ENCODE measurements at places on chromosomes 3 and 15.

- no peak for DNase-seq
These were observed 28.4 kb upstream of the PARL start for GRCh38 chr3:183912895-183913579.

DNA sequence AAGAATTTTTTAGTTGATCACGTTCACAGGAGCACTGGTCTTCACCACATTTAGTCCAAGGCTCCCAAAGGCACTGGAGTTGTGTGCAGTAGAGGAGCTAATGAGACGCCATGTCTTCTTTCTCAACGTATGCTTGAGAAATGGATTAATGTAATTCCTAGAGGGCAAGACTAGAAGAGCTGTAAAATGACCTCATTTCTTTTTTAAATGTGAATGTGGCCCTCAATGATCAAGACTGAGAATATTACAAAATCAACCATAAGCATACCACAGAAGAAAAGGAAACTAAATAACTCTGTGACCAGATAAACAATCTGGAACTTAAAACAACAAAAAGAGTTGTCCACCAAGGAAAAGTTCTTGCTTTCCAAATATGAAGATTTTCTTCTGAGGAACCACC, 112.1 kb upstream of the THBS1 start:
- no peak for DNase-seq

- DNase-seq: no peak
These were observed 101.2 kb downstream of the PLCH1 start for GRCh38 chr3:155643581-155644165.

- no peak for DNase-seq
These were observed 151.4 kb downstream of the IGF1R start for GRCh38 chr15:98799461-98800390.

- DNase-seq: no peak
These were observed 417.6 kb upstream of the CDIN1 start for GRCh38 chr15:36161771-36162212.

GRCh38 chr15:86616771-86617170, 537.1 kb downstream of the AGBL1 start:
- DNase-seq: no peak

- no peak for DNase-seq
These were observed 478.6 kb downstream of the FOXP1 start for GRCh38 chr3:71104976-71105375.

GRCh38 chr15:53307952-53308624, 451.4 kb downstream of the WDR72 start:
- DNase-seq: no peak

GRCh38 chr3:23084367-23084766, 118.8 kb upstream of the UBE2E2 start:
- no peak for DNase-seq

- DNase-seq: no peak
These were observed 139.0 kb downstream of the MCTP2 start for GRCh38 chr15:94370206-94370935.

GRCh38 chr3:5298453-5298852, 110.9 kb downstream of the EDEM1 start:
- no peak for DNase-seq

DNA sequence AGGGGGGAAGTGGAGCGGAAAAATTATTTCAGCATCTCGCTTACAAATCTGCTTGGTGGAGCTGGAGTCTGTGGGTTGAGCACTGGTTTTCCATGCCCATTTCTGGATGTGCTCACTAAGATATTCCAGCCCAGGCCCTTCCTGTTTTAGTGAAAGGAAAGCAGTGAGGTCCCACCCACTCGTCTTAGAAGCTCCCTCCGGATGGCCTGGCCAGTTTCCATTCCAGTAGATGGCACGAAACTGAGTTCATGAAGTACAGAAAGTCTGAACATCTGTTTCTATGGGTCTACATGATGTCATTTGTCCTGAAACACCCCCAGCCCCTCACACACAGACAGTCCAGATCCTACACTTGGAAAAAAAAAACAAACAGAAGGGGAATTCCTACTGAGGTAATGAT, 31.9 kb upstream of the THSD4 start:
- DNase-seq: no peak

DNA sequence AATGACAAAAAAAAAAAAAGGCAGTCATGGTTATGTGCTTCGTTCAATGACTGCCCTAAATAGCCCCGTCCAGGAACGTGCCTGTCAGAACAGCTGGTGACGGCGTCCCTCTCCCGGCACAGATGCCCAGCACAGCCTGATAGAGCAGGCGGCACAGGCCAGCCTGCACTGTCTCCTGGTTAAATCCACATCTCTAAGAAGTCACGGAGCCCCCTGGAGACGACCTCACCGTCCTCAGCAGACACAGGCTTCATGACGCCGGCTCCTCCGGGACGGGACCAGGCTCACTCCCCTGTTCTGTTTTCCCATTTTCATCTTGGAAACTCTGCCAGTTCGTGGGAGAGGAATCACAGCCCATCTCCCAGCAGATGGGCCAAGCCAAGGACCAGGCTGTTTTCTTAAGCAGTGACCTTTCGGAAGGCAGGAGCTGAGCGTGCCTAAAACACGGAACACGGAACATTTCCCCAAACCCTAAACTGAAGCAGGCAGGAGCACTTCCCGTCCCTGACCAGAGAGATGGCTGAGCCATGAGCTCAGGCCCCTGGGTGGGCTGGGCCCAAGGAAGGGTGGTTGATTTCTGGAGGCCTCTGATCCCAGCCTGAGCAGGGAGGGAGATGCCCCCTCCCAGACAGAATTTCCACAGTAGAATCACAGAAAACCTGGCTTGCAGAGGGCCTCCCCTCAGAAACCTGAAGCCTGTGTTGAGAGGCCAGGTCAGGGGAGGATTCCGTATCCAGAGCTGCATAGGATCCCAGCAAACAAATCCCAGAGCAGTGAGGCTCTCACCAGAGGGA, 35.9 kb downstream of the ADCY5 start:
- DNase-seq: no peak

GRCh38 chr15:56291741-56292140, 48.1 kb upstream of the RFX7 start:
- no peak for DNase-seq

DNA sequence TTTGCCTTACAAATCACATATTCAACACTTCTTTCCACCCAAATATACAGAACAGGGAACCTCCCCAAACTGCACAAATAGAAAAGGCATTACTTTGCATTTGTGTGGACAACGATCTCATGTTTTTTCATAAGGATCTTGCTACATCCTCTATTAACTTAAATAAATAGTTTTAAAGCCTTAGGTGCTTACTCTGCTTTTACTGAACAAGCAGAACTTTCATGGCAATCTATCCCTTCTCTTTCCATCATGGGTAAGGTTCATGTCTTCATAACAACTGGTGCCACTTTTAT, 18.1 kb downstream of the SIAH2 start:
- DNase-seq: no peak

DNA sequence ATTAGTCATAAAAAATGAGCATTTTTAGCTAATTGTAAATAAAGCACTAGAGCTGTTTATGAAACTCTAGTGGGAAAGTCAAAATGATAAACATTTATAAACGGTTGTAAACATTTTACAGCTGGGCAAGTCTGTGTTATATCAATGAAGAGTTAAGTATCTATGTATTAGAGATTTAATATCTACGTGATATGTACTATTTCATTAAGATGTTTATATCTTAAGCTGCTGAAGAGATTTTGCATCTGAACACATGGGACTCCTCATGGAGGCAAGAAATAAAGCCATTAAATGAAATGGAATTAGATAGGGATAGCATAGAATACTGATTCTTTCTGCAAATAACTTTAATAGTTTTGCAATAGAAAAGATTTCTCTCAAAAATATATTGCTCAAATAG, 23.0 kb upstream of the CAPN7 start:
- no peak for DNase-seq

DNA sequence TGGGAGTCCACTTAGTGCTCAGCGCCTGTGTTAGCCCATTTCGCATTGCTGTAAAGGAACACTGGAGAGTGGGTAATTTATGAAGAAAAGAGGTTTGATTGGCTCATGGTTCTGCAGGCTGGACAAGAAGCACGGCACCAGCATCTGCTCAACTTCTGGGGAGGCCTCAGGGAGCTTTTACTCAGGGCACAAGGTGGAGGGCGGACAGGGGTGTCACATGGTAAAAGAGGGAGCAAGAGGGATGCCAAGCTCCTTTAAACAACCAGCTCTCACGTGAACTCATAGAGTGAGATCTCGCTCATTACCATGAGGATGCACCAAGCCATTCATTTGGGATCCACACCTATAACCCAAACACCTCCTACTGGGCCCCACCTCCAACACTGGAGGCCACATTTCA, 181.4 kb upstream of the TLE3 start:
- no peak for DNase-seq

- DNase-seq: no peak
These were observed 37.9 kb downstream of the NR1I2 start for GRCh38 chr3:119819806-119820205.

GRCh38 chr3:157310329-157311052, 126.2 kb upstream of the PTX3 start:
- DNase-seq: no peak

DNA sequence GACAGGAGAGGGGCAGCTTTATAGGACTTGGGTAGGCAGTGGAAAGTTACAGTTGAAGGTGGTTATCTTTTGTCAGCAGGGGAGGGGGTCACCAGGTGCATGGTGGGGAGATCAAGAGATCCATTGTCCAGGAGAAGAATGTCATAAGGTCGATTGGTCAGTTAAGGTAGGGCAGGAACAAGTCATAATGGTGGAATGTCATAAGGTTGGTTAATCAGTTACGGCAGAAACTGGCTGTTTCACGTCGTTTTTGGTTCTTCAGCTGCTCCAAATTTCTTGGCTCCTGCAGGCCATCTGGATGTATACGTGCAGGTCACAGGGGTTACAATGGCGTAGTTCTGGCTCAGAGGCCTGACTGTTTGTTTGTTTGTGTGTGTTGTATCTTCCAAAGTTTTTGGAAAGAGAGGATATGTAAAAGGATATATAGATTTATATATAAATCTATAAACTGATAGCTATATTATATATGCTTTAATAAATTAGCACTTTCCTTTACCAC, 565.1 kb downstream of the ZNF385D start:
- DNase-seq: no peak

DNA sequence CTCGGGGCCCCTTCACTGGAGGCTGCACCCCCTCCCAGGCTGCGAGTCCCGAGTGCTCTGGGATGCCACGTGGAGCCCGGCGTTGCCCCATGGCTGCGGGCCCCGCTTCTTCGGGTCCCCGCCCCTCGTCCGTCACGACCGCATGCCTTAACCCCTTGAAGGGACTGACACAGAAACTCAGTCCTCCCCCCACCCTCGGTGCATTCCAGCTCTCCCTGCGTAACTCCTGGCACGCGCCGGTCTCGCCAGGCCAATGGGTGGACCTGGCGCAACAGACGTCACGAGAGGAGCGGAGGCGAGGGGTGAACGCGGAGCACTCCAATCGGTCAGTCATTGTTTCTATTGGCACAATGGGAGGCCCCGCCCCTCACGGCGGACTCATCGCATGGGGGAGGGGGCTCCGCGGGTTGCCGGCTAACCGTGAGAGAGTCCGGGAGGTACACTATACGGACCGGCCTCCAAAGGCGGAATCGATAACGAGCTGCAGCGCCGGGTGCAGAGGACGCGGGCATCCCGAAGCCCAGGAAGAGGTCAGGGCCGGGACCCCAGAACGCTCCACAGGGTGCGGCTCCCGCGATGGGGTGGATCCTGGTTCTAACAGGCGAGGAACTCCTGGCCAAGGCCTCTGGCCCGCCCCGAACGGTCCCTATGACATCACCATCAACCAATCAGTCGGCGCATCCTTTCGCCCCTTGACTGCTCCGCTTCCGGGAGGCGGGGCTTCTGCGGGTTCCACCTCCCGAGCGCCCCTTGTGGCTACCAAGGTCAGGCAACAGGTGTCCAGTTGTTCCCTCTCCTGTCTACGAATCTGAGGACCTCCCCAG, 1.0 kb upstream of the CELSR3 start:
- DNase-seq: peak; percentile 80

DNA sequence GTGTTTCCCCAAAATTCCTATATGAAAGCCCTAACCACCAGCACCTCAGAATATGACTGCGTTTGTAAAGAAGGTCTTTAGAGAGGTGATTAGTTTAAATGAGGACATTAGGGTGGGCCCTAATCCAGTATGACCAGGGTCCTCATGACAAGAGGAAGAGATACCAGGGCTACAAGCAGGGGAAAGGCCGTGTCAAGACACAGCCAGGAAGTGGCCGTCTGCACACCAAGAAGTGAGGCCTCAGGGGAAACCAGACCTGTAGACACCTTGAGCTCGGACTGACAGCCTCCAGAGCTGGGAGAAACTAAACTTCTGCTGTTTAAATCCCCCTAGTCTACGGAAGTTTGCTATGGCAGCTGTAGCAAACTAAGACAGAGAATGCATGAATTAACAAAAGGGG, 14.2 kb downstream of the KIF7 start:
- DNase-seq: no peak

- no peak for DNase-seq
These were observed 18.2 kb downstream of the OR5K4 start for GRCh38 chr3:98371853-98372252.

GRCh38 chr3:76789237-76789636, 250.7 kb upstream of the ROBO2 start:
- DNase-seq: no peak

DNA sequence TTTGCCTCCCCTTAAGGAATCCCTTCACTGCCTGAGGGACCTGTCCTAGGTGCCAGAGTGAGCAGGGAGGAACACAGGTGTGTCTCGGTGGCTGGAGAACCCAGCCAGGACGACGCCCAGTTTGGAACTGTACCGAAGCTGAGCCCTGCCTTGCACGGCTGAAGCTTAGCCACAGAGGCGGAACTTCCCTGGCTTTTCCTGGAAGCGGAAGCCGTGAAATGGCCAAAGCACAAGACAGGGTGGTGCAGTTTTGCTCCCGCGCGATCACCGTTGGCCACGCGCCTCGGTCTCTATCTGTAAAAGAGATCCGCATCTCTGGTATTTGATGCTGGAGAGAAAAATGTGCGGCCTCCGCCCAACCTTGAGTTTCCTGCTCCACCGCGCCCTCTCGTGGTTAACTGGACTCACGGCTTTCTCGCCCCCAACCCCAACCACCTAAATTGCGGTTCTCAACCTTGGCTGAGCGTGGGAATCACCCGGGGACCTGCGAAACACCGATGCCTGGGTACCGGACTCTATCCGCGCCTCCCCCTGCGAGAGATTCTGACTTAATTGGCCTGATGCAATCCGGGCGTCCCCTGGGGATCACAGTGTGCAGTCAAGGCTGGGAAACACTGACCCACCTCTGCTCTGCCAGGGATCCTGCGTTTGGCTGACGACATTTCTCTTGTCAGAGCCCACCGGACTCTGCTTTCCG, 70.7 kb upstream of the ABHD2 start:
- peak; percentile 84 for DNase-seq

Data from activated CD4-positive, alpha-beta T cell treated with anti-CD3 and anti-CD28 coated beads, Interleukin-2, amount 50 U/mL, for 4 hours (primary cell).